ENCODE measurements at places on chromosomes 4 and X.

DNA sequence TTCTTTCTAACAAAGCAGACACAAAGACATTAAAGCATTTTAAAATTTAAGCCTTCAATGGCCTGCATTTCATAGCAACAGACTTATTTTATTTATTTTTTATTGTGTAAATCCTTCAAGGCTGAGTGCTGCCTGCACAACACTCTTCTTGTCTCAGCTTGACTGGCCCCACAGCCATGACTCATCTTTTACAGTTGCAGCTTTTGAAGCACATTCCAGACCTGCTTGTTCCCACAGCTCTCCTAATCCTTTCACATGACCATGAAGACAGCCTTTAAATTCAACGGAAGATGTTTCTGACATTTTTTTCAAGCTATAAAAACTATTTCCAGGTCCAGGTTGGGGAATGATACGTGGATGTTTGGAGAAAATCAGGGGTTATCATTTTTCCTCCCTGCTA, 276.9 kb upstream of the TACR3 start:
- no peak for DNase-seq

DNA sequence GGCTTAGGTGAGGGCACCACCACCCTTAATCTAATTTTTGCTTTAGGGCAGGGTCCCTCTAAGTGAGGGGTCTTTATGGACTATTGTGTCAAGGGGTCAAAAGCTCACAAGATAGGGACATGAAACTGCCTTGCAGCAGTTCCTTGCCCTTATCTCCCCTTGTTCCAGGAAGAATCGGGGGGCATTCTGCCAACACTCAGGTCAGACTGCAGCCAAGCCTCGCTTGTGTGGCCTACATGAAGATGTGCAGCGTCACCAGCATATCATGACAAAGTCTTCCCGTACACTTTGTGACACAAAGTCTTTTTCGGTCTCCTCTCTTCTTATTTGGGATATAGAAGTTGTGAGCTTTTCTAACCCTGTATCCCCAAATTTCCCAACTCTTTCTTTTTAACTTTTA, 17.5 kb upstream of the USP9X start:
- no peak for DNase-seq

GRCh38 chr4:189785257-189785656, 155.4 kb upstream of the FRG1 start:
- DNase-seq = no peak

- DNase-seq = no peak
Measured at GRCh38 chrX:38898261-38898660, 97.0 kb downstream of the MID1IP1 start.

DNA sequence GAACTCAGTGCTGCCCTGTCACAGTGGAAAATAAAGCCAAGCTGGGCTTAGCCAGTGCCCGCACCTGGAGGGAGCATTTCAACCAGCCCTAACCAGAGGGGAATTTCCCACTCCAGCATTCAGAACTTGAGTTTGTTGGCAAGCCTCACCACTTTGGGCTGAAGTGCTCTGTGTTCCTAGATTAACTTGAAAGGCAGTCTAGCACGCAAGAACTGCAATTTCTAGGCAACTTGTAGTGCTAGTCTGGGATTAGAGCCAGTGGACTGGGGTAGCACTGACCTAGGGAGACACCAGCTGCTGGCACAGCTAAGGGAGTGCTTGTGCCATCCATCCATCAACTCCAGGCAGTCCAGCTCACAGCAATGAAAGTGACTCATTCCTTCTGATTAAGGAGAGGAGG, 1060.6 kb upstream of the GRID2 start:
- no peak for DNase-seq

DNA sequence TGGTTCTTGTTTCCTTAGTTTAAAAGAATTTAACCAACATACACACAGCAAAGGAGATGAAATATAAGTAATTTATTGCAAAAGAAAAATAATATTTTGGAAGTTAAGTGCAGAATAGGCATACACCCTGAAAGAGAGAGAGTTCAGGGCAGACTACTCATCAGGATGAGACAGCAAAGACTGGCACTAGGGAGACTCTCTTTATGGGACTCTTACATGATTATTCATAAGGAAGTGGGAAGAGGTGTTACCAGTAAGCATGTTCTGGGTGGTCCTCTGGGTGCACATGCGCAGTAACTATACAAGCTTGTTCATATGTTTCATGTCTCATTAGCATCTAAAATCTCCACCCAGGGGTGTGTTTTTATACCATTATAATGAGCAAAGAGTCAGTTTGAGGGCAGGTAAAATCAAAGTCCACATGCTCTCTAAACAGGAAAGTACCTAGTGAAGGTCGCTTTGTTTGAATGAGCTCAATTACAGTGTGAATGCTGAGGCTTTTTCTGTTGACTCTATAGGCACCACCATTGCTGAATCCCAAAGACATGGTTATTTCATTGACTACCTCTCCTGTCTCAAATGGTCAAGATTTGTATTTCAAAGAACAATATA, 38.2 kb upstream of the PRDM5 start:
- no peak for DNase-seq

DNA sequence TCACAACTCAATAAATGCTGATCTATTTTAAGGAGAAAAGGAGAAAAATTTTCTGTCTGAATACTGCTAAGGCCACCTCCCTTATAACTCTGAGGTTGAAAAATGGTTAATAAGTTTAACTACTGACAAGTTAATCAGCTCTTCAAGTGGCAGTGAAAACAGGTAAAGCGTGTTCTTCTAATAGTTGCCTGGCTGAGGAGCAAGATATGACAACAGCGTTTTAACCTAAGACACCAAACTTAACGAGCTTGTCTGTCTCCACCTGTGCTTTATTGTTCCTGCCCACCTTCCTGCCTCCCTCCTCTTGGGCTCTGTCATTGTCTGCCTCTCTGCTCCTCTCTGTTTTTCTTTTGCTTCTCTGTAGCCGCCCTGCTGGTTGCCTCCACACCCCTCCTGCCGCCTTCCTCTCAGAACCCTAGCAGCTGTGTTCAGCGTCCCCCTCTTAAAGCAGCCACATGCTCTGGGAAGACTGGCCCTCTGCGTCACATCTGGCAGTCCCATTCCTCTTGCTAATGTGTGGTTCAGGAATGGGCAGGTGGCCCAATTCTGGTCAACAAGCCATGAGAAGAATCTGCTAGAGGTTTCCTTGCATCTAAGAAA, 4.3 kb upstream of the TSPAN5 start:
- DNase-seq = peak; percentile 50

GRCh38 chrX:63250253-63250868, 100.8 kb downstream of the SPIN4 start:
- DNase-seq = peak; percentile 58

- DNase-seq = no peak
Measured at GRCh38 chrX:31580227-31580626, 508.4 kb upstream of the FTHL17 start.

- DNase-seq = no peak
Measured at GRCh38 chr4:122614621-122615020, 6.2 kb downstream of the IL21 start.

All from CD4-positive, alpha-beta T cell treated with Interleukin-12 subunit alpha and Interleukin-12 subunit beta, for 1 hour (primary cell).